ENCODE measurements at places on chromosomes 3 and 15. TPM values are rescaled to one million over a fixed set of nuclear protein-coding genes. Genes with fewer than 3 reads are reported as not detected.

The ABTB1 gene
- total RNA-seq: 11.4 TPM

The UBA5 gene
- 57.9 TPM for total RNA-seq

The CCDC39 gene
- total RNA-seq: not detected

The TJP1 gene
- total RNA-seq: 149 TPM

The UROC1 gene
- total RNA-seq: not detected

Measured in urinary bladder (tissue), 4 donors.